ENCODE measurements at places on chromosomes 13 and 19.

- no peak for DNase-seq
Measured at GRCh38 chr19:18499055-18499775, 22.7 kb downstream of the ELL start.

DNA sequence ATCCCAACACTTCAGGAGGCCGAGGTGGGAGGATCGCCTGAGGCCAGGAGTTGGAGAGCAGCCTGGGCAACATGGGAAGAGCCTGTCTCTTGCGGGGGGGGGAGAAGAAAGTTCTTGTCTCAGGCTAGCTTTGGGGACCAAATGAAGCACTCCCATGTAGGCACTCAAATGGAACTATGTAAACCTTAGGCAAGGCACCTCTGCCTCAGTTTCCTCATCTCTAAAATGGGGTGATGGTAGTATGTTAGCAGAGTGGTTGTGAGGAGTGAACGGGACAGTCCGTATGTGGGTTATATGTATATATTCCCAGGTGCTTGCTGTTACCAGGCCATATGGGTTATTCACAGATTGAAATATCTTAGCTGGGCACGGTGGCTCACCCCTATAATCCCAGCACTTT, 6.5 kb upstream of the DLL3 start:
- no peak for DNase-seq

GRCh38 chr19:28221736-28222135, 991.2 kb downstream of the UQCRFS1 start:
- DNase-seq: no peak

DNA sequence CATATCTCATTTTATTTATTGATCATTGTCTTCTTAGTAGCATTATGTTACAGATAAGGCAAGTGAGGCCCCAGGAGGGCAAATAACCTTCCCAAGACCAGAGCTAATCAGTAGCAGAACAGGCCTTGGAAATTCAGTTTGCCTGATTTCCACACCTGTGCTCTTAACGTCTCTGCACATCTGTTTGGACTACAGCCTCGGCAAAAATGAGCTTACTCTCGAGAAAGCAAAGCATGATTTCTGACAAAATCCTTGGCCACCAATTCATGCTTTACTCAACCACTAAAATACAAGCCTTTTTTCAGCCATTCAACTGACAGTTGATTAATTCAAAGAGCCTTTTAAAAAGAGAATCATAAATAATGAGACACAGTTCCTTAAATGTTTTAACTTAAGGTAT, 309.3 kb upstream of the HTR2A start:
- no peak for DNase-seq

DNA sequence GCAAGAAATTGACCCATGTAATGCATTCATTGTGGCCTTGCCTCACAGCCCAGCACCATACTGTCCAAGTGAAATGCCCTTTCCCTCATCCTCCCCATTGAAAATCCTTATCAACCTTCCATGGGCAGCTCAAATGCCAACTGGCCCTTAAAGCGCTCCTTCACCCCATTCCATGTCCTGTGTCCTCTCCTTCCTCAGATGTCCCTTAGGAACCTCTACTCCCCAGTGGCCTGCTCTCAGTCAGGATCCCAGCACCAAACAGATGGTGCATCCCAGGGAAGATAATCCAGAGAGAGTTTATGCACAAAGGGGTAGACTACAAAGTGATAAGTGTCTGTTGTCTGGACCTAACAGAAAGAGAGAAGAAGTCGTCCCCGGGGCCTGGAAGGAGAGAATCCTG, 407.4 kb upstream of the ZNF507 start:
- no peak for DNase-seq

- DNase-seq: no peak
Measured at GRCh38 chr19:14575428-14575980, 3.6 kb upstream of the NDUFB7 start.

- DNase-seq: no peak
Measured at GRCh38 chr13:36207672-36208071, 6.7 kb downstream of the SOHLH2 start.

GRCh38 chr13:20571676-20572075, 4.7 kb downstream of the IFT88 start:
- no peak for DNase-seq

GRCh38 chr13:100291624-100292023, 202.7 kb downstream of the PCCA start:
- no peak for DNase-seq

GRCh38 chr19:50648659-50649058, 586 bp upstream of the C19orf81 start:
- no peak for DNase-seq

DNA sequence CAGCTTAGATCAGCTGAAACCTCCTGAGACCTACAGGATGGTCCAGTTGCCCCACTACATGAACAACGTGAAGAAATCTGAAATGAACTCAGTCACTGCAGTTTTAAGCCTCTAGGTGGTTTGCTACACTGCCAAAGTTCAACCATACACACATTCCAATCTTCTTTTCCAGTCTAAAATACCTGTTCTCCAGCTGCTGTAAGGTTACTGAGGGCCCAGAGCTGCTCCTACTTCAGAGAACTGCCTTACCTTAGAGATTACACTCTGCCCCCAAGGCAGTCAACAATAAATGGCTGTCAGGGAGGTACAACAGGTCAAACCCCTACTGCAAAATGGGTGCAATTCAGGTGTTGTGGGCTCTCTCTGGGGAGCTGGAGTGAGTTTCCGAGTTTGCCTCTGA, 154.1 kb upstream of the MIR17HG start:
- DNase-seq: no peak

- DNase-seq: no peak
Measured at GRCh38 chr13:37349916-37350315, 244.5 kb upstream of the CSNK1A1L start.

- DNase-seq: no peak
Measured at GRCh38 chr19:7705387-7706187, 3.7 kb upstream of the FCER2 start.

DNA sequence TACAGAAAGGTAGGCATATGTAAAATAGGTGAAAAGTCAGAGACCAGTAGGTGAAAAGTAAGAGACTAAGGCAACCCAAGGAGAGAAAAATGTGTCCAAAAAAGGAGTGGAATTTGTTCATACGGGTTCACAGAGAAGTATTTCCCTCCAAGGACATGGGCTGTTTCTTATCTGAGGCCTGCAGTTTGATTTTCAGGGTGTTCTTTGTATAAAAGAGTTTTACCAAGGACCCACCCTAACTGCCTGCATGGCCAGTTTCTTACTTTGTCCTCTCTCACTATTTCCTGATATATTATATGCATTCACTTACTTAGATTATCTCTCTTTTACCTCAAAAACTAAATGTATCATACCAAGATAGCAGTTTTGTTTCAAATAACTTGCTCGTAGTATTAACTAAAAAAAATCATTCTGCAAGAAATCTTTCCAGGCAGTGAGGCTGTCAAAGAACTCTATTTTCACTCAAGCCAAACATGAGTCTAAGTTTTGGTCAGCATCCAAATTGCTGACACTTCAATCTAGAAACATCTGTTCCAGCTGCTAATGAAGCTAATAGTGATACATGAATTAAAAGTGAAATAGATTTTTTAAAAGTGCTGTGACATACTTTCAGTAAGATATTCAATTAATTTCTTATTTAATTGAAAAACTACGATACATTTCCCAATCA, 141.4 kb upstream of the SGCG start:
- DNase-seq: no peak

GRCh38 chr13:49567491-49567890, 17.9 kb downstream of the RCBTB1 start:
- no peak for DNase-seq

- no peak for DNase-seq
Measured at GRCh38 chr13:113982296-113982661, 8.4 kb upstream of the C13orf46 start.

DNA sequence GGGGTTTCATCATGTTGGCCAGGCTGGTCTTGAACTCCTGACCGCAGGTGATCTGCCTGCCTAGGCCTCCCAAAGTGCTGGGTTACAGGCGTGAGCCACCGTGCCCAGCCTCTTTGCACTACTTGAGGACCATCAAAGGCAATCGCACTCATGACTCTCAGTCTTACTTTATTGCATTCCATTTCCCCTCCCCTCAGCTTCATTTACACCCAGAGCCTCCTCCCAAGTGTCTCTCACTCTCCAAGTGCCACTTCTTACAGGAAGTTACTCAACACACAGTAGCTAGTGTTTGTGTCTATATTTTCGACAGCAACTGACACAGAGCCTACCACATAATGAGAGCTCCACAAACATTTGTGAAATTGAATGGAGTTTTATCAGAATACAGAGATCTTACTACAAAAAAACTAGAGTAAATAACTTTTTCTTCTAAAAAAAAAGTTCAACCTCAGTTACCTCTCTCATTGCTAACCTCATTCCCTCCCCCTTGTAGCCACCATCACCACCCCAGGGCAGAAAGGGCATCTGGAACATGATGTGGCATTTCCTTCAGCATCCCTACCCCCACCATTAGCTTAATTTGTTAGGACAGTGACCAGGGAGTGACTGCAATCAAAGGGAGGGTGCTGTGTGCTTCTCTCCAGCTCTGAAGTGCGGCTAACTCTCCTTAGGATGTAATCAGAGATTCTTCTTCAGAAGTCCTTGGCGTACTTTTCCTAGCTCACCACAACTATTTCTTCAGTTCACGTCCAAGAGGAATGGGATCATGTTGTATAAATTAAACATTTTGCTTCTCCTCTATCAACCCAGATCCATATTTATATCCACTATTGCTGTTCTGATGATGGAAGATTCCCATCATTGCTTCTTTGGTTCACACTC, 17.0 kb upstream of the RUBCNL start:
- DNase-seq: no peak

DNA sequence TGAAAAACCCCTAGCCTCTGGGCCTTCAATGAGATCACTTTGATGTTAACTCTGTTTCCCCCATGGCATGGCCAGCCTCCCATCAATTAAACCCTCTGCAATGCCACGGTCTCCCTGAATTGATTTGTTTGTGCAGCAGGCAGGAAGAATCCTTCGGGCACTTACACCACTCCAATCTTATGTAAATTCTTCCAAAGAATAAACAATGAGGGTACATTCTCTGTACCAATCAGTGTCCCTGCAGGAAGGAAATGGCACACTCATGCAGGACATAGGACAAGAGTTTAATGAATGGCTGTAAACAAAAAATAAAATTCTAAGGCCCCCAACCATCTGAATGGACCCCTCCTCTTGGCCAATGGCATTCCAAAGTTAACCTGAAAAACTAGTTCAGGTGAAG, 22.2 kb downstream of the SCGB2B2 start:
- no peak for DNase-seq

GRCh38 chr13:106357198-106357597, 178.3 kb downstream of the EFNB2 start:
- no peak for DNase-seq

DNA sequence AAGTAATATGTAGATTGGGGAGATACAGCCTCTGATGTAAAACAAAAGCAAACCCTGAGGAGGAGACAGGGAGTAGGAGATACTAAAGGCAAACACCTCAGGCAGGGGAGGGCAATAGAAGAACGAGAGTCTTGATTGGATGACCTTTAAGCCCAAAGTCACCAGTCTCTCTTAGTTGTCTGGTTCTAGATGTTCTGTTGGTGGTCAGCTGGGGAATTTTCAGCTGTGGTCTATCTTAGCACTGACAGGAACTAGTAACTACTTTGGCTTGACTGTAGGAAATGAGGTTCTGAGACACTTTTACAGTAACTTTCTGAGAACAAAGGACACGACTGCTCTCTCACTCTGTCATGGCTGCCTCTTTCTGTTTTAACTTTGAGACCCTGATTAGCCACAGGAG, 290.7 kb upstream of the MIR17HG start:
- DNase-seq: no peak

DNA sequence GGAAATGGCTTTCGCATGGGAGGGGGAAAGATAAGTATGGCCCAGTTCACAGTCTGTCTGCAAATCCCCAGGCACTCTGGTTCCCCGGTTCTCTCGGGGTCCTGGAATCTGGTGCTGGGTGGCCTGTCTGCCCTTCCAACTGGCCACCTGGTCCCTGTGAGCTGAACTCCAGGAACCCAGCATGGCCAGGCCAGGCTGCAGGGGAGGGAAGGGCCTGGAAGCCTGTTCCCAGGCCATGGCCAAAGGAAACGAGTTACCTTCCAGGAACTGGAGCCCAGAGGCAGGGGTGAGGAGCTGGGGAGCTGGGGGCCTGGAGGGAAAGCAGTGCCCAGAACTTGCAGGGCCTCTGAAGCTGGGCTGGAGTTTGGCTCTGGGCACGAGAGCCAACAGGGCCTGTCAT, 19.1 kb upstream of the PNMA8C start:
- DNase-seq: no peak

DNA sequence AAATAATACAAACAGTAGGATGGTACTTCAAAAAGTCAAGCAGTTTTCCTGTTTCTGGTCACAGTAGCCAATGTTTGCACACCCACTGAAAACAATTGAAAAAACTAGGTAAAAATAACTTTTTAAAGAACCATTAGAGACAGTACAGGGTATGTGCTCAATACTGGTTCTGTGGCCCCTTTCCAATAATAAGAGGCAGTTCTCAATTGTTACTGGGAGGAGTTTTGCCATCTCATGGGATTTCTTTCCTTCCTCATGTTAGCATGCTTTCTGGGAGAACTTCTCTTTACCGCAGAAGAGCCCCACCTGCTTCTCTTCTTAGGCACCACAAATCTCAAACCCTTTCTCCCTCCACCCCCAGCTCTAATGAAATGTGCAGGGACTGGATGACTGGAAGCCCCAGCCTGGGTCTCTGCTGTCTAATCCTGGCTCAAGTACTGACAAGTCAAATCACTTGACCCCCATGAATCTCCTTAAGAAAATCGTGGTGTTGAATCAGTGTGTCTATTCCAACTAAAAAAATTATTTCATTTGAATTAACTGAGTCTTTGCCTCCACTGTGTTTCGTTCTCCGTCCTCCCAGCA, 14.6 kb downstream of the METTL21C start:
- no peak for DNase-seq

GRCh38 chr13:110388108-110388943, 81.2 kb downstream of the COL4A2 start:
- no peak for DNase-seq

- DNase-seq: no peak
Measured at GRCh38 chr19:21638776-21639175, 128.6 kb downstream of the ZNF100 start.

GRCh38 chr19:3193256-3194105, 7.8 kb downstream of the NCLN start:
- DNase-seq: no peak

DNA sequence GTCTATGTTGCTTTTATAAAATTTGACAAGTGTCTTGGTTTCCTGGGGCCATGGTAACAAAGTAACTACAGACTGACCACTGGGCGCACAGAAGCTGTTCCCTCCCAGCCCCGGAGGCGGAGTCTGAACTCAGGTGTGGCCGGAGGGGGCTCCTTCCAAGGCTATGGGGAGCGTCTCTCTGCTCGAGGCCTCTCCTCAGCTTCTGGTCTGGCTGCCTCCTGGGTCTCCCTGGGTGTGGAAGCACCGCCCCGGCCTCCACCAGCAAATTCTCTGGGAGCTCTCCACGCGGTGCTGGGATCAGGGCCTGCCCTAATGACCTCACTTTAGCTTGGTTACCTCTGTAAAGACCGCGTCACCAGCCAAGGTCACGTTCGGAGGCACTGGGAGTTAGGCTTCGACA, 45.7 kb upstream of the F7 start:
- DNase-seq: no peak
